ENCODE measurements at places on chromosomes 4 and X.

- no peak for DNase-seq
These were observed 3.3 kb downstream of the CDK16 start for GRCh38 chrX:47221756-47222155.

DNA sequence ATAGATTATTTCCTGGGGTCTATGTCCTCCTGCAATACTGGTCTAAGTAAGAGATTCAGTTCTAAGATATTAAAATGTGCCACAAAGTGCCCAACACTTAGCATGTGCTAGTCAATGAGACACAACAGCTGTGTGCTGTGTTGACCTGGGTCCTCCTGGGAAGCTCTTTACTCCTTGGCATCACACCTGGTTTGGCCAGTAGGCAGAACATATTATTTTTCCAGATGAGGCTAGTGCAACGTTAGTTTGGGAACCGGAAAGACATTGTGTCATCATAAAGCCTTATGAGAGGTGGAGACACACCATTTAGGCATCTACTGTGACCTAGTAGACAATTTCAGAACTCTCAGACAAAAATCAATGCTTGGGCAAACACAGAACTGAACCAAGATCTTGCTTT, 197.8 kb downstream of the MID1IP1 start:
- no peak for DNase-seq

DNA sequence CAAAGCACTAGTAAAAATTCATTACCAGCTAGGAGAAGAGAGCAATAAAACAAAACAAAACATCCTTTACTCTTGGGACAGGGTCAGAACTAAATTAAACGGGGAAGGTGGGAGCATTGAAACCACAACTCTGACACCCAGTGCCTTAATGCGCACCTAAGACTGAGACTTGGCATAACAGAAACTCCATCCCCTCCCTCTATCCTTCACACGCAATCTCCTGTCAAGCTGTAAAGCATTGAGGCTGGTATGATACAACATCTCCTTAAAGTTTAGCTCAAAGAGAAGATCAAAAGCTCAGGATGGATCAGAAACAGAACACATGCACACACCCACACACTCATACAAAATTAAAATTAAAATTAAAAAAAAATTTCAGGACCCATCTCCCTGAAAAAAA, 951.3 kb downstream of the STIM2 start:
- no peak for DNase-seq

DNA sequence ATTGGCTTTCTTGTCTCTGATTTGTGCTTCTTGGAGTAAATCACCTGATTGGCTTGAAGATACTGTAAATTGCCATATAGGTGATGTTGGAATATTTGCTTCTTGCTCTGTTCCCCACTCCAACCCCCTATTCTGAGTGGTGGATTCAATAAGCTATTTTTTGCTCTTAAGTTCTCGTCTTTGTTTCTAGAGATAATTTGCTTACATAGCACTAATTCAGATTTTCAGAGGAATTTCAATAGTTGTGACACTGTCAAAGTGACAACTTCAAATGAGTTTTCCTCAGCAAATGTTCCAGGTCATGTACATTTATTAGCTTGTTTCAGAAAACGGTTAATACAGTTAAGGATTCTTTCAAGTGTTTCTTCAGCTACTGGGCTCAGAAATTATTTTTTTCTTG, 18.6 kb downstream of the LANCL3 start:
- no peak for DNase-seq

GRCh38 chr4:20543131-20543530, 157.1 kb upstream of the PACRGL start:
- no peak for DNase-seq

GRCh38 chr4:2746891-2747695, 9.0 kb downstream of the TNIP2 start:
- no peak for DNase-seq

- DNase-seq: no peak
These were observed 1420.5 kb downstream of the PCDH7 start for GRCh38 chr4:32140636-32141035.

- DNase-seq: no peak
These were observed 383.8 kb upstream of the TENM3 start for GRCh38 chr4:181859439-181859838.

- no peak for DNase-seq
These were observed 3.5 kb downstream of the SPINK2 start for GRCh38 chr4:56817840-56818491.

GRCh38 chrX:137215467-137215866, 181.7 kb upstream of the GPR101 start:
- DNase-seq: no peak

DNA sequence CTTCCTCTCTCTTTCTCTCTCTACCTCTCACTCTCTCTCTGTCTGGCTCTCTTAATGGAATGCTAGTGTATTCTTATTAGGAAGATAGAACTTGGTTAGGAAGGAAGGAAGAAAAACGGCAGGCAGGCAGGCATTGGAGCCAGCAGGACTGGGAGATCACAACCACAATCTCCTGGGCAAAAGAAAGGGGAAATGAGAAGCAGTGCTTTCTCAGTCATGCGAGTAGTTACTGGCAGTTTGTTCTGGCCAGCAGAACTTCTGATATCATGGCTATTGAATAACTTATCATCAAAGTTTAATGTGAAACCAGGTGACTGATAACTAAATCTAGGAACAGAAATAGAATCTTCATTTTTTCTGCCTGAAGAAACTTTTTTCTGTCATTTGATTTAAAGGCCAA, 60.9 kb upstream of the PAGE1 start:
- no peak for DNase-seq

GRCh38 chr4:119233191-119233590, 20.7 kb downstream of the USP53 start:
- no peak for DNase-seq

- DNase-seq: no peak
These were observed 333.7 kb upstream of the KLF3 start for GRCh38 chr4:38330321-38330720.

GRCh38 chr4:55574252-55574651, 17.8 kb downstream of the PDCL2 start:
- DNase-seq: no peak

GRCh38 chr4:37892641-37893040, 1.8 kb downstream of the TBC1D1 start:
- DNase-seq: no peak

- no peak for DNase-seq
These were observed 108.9 kb upstream of the ADAMTS3 start for GRCh38 chr4:72677886-72678285.

DNA sequence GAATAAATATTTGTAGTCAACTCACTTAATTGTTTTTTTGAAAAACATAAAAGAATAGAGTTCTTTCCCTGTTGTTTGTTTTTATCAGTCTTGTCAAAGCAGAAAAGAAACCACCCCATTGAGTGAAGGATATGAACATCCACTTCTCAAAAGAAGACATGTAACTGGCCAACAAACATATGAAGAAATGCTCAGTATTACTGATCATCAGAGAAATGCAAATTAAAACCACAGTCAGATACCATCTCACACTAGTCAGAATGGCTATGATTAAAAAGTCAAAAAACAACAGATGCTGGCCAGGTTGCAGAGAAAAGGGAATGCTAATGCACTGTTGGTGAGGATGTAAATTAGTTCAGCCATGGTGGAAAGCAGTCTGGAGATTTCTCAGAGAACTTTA, 326.1 kb upstream of the EMCN start:
- no peak for DNase-seq

- DNase-seq: no peak
These were observed 7.8 kb downstream of the HMGB3 start for GRCh38 chrX:150990910-150991309.

GRCh38 chr4:168759959-168760527, 250.0 kb downstream of the CBR4 start:
- no peak for DNase-seq

GRCh38 chr4:55364691-55365344, 18.8 kb downstream of the SRD5A3 start:
- no peak for DNase-seq

GRCh38 chrX:136867518-136867917, 13.0 kb downstream of the RBMX start:
- no peak for DNase-seq

GRCh38 chrX:536616-537015, 94.0 kb upstream of the SHOX start:
- no peak for DNase-seq

All from ureter (tissue), 1 donor.